ENCODE measurements at places on chromosomes 7 and 10. TPM values are rescaled to one million over a fixed set of nuclear protein-coding genes. Genes with fewer than 3 reads are reported as not detected.

Gene ELOVL3
- total RNA-seq = 0.23 TPM

Gene OGDHL
- 10.6 TPM for total RNA-seq

Gene GIMAP8
- not detected for total RNA-seq

Gene NET1
- 70.2 TPM for total RNA-seq

- peak; percentile 12 for DNase-seq
Measured at GRCh38 chr7:39950473-39951225, 593 bp downstream of the CDK13 start.

Gene PNLIP
- not detected for total RNA-seq

Gene SPDYE16
- 0.35 TPM for total RNA-seq

Gene SOSTDC1
- total RNA-seq = 1.4 TPM

- no peak for DNase-seq
Measured at GRCh38 chr10:101397140-101397539, 43.2 kb downstream of the BTRC start.

DNA sequence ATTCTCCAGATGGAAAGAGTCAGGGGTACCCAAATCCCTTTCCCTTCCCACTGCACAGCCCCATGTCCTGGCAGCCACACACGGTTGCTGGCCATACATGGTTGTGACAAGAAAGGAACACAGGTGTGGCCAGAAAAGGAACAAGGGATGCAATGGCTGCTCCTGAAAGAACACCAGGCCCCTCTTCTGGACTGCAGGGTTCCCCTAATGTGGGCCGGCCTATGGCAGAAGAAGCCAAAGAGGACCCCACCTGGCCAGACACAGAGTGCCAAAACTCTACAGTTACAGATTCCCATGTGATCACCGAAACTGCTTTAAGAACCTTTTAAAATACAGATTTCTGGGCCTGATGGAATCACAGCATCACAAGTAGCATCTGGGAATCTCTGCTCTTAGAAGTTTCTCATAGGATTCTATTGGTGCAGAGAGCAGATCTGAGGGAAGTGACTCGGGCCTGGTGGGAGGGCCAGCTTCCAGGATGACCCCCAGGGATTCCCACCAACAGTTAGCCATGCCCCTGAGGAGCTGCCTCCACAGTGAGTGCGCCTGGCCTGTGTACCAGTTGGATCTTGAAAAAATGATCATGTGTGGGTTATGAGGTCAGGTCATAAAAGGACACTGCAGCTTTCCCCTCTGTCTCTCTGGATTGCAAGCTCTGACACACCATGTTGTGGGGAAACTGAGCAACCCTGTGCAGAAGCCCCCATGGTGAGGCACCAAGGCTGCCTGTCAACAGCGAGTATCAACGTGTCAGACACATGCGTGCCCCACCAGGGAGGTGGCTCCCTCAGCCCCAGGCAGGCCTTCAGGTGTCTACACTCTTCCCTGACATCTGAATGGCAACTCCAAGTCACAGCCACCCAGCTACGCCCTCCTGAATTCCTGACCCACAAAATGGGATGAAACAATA is 89.6 kb upstream of the LANCL2 start:
- no peak for DNase-seq

GRCh38 chr10:114917927-114918672 is 19.9 kb upstream of the TRUB1 start:
- no peak for DNase-seq
